ENCODE measurements at places on chromosomes 4 and X.

GRCh38 chr4:40317916-40318658, 17.0 kb upstream of the CHRNA9 start:
- DNase-seq = no peak

- DNase-seq = no peak
Observed at GRCh38 chr4:153155686-153156085, 48.6 kb upstream of the TRIM2 start.

- DNase-seq = no peak
Observed at GRCh38 chr4:25552580-25553271, 102.9 kb upstream of the SLC34A2 start.

- DNase-seq = no peak
Observed at GRCh38 chr4:153758136-153758535, 1.7 kb downstream of the RNF175 start.

DNA sequence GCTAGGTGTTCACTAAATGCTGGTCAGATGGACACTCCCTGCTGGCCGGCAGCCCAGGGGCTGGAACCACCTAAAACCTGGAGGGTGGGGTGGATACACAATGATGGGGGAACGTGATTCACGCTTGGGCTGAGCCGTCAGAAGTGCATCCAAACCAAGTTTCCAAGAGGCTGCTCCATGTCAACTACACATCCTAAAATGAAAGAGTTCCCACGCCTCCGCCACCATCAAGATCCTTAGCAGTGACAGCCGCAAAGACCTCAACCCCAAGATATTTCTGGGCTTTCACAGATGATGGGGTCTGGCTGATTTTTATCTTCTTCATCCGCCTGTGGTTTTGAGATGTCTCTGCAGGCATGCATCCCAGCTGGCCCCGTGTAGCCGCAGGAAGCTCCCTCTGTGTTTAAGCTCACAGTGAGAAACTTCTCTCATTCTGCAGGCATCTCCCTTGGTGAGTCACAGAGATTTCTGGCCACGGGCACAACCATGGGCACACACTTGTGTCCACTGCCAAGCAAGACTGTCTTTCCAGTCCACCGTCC, 84.4 kb downstream of the HTRA3 start:
- DNase-seq = no peak

GRCh38 chr4:40515398-40516293, 114.0 kb downstream of the RBM47 start:
- no peak for DNase-seq

DNA sequence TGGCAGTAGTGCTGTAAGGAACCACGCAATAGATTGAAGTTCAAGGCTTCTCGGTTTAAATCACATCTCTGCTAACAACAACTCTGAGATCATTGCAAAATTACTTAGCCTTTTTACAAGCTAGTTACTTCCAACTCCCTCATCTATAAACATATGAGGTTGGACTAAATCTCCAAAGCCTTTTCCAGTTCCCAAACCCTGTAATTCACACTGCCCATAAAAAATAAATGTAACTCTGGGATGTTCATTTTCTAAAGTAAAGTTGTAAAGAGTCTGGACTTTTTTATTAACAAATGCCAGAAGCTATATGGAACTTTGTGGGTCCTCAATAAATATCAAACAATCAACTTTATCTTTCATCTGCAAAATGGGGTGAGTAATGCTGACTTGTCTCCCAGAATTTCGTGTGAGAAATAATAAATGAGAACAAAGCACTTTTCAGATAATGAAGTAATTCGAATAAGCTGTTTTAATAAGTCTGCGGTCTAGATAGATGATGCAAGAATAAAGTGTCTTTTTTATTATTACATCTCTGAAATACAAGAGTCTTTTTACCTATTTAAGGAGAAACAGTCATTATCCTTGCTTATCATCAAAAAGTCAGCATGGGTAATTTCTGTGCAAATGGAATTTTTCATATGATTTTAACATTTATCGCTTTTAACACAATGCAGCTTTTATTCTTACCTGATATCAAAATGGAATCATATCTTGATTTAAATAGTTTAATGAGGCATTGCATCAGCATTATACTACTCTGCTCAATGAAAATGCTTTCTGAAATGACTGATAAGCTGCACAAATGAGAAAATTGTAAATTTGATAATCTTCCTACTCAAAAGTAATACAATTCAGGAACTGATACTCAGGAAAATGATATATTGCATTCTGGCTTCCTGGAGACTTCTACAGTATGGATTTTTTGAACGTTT, 252.6 kb downstream of the BANK1 start:
- no peak for DNase-seq

GRCh38 chrX:116628464-116628863, 165.7 kb upstream of the CT83 start:
- no peak for DNase-seq

Data from stimulated activated CD8-positive, alpha-beta memory T cell treated with anti-CD3 and anti-CD28 coated beads, Interleukin-4, amount 100 ng/mL, for 1 hour (primary cell).